Epithelial cell of proximal tubule (primary cell): ENCODE measurements at places on chromosomes 2 and 18.

- no peak for DNase-seq
Observed at GRCh38 chr2:85893428-85894258, 4.9 kb upstream of the ST3GAL5 start.

DNA sequence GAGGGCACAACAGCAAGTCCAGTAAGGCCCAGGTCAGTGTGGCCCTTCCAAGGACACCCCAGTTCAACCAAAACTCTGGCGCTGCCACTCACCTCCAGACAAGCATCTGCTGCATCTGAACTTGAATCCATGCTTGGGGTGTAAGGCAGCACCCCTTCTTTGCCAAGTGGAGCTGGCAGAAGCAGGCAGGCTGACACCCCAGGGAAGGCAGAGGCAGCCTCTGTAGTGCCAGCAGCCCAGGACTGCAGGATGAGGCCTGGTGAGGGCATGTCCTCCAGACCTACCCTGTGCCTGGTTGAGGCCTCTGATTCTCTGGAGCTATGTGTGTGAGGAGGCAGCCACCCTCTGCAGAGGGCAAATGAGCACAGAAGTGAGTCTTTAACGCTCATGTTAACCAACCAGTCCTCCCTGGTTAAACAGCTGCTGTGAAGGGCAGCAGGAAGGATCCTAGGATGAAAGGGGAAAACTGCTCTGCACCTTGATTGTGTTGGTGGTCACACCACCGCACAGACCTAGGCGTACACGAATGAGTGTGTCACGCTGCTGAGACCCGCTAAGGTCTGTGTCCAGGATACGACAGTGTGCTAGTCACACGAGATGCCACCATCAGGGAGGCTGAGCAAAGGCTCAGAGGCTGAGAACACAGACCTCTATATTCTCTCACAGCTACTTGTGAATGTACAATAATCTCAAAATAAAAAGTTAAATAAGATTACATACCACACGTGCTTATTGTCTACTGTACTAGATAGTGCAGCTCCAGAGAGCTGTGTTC, 2.2 kb downstream of the PARD6G start:
- DNase-seq, result no peak

DNA sequence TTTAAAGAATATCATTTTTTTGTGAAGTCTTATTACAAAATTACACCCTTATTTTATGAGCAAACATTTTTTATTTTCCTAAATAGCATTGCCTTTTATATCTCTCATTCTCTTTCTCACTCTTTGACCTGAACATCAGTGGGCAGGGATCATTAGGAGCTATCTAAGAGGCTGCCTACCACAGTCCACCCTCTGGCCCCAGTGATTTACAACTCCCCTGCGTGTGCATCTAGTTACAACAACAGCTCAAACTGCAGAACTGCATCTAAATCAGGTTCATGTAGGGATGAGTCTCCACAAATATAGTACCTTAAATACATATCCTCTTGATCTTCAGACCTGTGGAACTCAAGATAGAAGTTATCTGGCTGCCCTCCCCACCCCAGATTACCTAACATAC, 172.4 kb upstream of the CXCR4 start:
- DNase-seq, result no peak

- no peak for DNase-seq
Observed at GRCh38 chr2:204037286-204037685, 100.7 kb downstream of the ICOS start.

GRCh38 chr18:10259901-10260300, 194.5 kb upstream of the APCDD1 start:
- no peak for DNase-seq

GRCh38 chr2:3487028-3487425, 32.3 kb downstream of the ADI1 start:
- no peak for DNase-seq

DNA sequence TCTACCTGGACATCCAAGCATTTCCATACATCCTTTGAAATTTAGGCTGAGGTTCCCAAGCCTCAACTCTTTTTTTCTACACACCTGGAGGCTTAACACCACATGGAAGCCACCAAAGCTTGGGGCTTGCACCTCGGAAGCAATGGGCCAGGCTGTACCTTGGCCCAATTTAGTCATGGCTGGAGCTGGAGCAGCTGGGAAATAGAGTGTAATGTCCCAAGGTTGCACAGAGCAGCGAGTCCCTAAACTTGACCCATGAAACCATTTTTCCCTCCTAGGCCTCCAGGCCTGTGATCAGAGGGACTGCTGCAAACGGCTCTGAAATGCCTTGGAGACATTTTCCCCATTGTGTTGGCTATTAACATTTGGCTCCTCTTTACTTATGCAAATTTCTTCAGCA, 1574.3 kb upstream of the ZEB2 start:
- DNase-seq, result no peak

DNA sequence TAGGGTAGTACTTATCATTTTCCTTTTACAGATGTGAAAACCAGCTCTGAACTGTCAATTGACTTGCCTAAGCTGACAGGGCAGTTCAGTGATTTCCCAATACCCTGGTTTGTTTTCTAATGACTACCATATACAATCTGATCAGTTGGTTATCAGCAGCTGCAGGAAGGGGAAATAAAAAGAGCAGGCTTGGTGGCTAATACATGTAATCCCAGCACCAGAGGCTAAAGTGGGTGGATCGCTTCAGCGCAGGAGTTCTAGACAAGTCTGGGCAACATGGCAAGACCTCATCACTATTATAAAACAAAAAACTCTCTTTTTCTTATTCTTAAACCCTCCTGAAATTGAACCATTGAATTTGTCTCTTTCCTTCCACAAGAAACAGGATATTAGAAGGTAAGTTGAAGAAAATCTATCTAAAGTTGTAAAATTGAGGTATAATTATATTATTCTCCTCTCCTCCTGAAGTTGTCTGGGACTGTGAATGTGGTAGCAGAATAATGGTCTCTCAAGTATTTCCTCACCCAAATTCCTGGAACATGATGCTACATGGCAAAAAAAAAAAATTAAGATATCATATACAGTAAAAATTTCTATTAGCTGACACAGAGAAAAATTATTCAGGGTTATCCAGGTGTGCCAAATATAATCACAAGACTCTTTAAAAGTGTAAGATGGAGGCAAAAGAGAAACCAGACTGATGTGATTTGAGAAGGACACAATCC, 1441.6 kb downstream of the SUCLG1 start:
- no peak for DNase-seq

DNA sequence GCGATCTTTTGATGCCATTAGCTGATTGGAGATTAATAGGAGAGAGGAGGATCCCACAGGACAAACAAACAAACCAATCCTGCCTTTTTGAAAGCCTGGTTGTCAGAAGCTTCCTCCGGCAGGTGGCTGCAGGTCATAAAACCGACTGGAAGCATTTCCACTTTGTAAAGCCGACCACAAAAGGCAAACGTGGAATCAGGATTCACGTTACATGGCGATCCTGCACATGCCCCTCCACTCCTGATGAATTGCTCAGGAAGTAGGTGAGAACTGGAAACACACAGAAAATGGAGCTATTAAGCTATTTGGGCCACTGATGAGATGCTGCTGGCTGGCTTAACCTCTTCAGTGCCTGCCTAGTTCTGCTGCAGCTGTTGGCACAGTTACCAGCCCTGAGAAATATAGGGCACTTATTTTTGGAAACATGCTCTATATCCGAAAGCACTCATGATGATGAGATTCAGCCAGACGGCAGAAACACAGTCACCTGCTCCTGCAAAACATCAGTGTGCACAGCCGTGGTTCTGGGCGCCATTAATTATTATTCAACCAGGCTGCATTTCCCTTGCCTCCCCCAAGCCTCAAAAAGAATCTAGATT, 110.3 kb upstream of the ST6GAL2 start:
- no peak for DNase-seq

DNA sequence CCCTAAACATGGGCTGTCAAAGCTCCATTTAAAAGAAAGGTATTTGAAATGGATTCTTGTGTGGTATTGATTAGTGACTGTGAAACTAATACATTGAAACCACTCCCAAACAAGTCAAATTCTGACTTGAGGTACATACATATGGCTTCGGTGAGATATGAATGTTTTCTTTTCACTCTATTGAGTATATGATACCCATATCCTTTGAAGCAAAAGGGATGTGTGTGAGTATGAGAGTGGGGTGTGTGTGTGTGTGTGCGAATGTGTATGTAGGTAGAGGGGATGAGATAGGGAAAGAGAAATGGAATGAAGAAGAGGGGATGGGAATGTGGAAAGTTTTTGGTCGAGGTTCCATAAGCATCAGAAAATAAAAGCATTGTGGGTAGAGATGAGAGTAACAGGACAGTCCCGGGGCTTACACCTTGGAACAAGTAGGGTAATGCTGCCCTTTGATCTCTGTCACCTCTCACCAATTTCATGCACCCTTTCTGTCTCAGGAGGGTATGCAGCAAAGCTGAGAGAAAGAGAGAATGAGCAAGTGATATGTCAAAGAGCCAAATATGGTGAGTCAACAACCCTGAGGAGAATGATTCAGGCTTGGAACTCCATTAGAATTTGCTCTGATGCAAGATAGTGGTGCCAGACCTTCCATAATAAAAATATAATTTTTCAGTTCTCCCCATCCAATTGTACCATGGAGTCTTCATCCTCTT, 64.0 kb upstream of the ZEB2 start:
- DNase-seq, result peak; percentile 33

DNA sequence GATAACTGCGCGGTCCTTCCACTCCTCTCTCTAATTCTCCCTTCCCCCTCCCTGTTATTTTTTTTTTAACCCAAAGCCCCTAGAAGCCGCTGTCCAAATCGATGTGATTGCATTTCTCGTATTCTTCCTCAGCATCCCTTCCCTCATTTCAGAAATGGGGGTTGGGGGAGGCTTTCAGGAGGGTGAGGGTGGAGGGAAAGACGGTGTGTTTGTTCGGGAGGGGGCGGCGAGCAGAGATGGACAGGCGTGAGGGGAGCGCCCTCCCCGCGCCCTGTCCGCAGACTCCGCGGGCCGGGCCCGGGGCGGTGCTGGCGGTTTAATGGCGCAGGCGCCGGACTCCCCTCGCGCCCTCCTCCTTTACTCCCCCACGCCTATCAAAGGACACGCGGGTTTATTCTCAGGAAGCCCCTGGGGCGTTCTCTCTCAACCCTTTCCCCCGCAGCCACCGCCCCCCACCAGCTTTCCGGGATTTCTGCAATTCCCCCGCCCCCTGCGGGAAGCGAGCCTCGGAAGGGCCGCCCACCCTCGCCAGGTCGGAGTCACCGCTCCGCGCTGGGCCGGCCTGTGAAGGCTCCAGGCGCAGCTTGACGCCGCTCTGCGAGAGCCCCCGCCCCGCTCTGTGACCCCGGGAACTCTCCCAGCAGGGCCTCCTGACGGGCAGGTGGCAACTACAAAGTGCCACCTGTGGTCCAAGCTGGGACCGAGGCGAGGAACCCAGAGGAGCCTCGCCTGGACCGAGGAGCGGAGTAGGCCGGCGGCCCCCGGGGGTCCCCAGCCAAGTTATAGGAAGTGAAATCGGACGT, 981 bp downstream of the ST8SIA3 start:
- no peak for DNase-seq

DNA sequence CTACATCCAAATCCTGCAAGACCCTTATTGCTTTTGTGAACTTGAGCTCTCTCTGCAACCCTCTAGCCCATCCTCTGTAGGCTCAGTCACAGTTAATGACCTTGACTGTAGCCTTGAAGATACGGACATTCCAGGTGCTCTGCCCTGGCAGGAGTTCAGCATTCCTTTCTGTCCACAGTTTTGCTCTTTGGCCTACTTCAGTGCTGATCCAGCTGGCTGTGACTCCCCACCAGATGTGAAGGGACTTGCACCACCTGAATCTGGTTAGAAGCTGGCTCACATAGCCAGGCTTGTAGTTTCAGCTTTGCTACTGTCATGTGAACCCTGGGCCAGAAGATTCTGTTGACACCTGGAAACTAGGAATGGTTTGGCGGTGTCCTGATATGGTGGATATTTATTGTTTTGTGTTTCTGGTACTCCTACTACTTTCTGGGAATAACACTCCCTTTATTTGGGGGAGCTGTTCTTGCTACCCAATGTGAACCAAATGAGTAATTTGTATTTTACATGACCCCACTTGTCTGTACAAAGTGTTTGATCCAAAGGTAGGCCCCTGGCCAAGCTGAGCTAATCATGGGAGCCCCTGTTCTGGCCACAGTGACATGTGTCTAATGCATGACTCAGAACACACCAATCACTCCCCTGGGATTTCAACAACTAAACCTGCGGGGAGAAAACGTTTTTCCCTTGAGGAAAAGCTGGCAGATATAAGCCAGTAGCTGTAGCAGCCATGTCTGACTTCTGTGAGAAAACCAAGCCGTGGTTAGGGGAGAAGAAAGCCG, 73.4 kb downstream of the CDCA7 start:
- DNase-seq, result no peak

- DNase-seq, result no peak
Observed at GRCh38 chr2:8441986-8442385, 239.9 kb upstream of the ID2 start.
